EL (cell line): ENCODE measurements at places on chromosomes 5 and 9.

- no peak for DNase-seq
Observed at GRCh38 chr5:127916885-127917573, 166.5 kb upstream of the SLC12A2 start.

GRCh38 chr5:101580591-101580990, 677.5 kb upstream of the ST8SIA4 start:
- no peak for DNase-seq

DNA sequence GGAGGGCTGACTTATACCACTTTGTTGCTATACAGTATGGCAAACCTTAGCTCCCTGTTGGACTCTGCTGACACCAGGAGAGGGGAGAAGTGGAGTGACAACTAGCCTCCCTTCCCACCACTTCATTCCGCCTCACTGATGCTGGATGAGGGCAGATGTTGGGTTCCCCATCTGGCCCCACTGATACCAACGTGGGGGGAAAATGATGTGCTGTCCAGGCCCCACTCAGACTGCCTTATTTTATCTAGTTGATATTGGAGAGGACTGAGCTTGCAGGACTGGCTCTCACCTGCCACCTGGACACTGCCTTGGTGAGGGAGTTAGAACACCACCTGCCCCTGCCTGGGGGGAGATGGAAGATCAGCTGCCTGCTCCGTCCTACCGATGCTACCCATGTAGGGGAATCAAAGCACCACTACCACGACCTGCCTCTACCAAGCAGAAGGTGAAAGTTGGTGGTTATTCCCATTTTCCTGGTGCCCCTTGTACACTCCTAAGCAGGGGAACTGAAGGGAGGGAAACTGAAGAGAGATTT, 292.1 kb downstream of the GADD45G start:
- no peak for DNase-seq

GRCh38 chr5:66704790-66705425, 108.7 kb downstream of the MAST4 start:
- DNase-seq, result no peak

DNA sequence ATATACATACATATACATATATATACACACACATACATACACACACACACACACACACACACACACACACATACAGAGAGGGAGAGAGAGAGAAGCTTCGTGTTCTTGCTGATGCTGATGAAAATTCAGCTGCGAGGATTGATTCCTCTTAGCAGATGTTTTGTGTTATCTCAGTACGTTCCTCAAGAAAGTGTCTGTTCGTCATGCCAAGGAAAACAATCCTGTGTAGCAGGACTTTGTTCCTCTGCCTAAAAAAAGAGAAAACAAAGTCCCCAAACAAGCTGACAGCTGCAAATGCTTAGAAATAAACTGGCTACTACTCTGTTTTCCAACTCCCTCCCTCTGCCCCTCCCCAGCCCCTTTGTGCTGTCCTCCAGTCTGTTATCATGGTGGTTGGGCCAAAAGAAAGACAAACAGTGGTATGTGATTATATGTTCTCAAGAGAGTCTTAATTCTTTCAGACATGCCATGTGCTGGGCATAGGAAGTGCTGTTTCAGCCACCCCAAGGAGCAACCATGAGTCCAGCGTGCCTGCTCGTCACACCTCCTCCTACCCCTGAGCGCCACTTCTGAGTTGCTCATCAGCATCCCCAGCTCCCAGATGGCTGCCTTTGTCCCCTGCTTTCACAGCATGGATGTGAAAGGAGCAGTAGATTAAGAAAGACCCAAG, 71.5 kb upstream of the EQTN start:
- no peak for DNase-seq

DNA sequence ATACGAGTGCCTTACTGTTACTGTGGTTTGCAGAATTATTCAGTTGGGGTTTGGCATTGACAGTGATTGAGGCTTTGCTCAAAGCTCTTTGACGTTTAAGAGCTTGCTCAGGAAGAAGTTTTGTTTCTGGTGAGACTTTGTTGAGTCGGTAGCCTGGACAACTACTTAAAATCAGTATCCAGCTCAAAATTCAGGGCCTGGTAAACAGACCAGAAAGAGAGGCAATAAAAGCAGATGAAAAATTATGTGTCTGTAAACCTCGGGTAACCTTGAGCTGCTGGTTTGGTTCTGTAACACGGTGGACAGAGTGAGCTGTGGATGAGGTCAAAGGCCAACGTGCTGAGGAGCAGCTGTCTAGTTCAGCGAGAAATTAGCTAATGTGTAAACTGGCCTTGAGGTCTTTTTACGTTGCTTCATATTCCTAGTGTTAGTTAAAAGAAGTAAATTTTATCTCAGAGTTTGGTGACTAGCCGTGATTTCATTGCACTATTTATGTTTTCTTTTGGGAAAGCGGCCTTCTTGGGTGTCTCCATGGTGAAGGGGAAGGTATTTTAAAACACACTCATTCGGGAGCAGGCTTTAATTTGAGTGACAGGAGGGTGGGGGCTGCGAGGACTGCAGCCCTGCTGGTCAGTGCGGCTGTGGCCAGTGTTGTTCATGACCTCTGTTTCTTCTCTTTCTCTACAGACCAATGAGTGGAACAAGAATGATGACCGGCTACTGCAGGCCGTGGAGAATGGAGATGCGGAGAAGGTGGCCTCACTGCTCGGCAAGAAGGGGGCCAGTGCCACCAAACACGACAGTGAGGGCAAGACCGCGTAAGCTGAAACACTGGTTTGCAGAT, 82.0 kb upstream of the TTC23L start:
- DNase-seq, result no peak

GRCh38 chr5:139861889-139862207, 66.2 kb downstream of the PSD2 start:
- no peak for DNase-seq
